ENCODE measurements at places on chromosomes 4 and X.

- no peak for DNase-seq
Observed at GRCh38 chrX:20244931-20245330, 21.8 kb downstream of the RPS6KA3 start.

DNA sequence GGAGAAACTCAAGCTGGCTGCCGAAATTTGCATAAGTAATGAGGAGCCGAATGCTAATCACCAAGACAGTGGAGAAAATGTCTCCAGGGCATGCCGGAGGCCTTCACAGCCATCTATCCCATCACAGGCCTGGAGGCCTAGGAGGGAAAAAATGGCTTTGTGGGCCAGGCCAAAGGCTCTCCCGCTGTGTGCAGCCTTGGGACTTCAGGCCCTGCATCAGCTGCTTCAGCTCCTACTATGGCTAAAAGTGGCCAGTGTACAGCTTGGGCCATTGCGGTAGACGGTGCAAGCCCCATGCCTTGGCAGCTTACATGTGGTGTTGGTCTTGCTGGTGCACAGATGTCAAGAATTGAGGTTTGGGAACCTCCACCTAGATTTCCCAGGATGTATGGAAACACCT lies 162.6 kb upstream of the FAM47A start:
- no peak for DNase-seq

DNA sequence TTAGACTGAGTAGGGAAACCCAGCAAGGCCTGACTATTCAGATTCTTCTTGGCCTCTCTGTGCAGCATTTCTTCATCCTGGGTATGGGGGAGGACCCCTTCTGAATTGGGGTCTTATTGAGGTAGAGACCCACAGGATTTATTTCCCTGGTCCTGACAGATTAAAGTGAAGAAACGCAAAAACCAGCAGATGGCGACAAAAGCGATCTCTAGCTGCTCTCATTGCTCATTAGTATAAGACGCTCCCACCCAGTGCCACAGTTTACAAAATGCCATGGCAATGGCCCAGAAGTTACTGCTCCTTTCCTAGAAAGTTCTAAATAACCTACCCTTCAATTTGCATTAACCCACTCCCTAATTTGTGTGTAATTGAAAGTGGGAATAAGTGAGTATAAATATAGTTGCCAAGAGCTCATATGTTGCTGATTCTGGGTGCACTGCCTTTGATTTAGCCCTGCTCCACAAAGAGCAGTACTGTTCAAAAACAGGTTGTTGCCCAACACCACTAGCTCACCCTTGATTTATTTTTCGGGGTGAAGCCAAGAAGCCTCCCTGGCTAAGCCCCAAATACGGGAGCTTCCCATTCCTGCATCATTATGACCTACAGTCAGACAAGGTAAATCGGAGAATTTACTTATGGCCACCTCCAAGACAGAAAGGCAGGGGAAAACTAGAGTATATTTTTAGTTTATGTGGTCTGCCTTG lies 3.7 kb upstream of the BEX4 start:
- peak; percentile 36 for DNase-seq

DNA sequence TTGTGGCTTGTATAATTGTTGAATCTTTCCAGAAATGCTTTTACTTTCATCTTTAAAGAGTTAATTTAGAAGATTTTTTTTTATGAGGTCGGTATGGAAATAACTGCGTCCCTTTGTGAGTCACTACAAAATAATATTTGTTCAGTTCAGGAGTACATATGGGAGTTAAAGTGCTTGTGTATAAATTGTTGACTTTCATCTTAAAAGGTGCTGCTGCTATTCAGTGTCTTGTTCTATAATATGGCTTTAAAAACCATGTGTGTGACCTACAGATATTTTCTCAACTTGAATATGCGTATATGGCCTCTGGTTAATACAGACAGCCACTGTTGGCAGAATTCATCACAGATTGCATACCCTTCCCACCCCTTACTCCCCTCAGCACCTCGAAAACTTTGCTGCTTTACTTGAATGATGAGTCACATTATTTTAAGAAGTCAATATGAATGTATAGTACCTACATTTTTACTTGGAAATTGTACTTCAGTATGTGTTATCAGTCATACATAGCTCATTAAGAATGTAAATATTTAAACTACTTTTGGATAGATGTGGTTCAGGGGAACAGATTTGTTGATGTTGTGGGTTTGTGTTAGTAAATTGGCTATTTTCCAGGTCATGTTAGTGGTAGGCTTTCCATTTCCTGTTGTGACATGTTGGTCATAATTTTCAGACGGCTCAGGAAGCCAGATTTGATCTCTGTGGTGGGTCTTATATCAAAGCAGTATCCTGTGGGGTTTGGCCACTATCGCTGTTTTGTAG lies 1.5 kb downstream of the CLCN3 start:
- no peak for DNase-seq

DNA sequence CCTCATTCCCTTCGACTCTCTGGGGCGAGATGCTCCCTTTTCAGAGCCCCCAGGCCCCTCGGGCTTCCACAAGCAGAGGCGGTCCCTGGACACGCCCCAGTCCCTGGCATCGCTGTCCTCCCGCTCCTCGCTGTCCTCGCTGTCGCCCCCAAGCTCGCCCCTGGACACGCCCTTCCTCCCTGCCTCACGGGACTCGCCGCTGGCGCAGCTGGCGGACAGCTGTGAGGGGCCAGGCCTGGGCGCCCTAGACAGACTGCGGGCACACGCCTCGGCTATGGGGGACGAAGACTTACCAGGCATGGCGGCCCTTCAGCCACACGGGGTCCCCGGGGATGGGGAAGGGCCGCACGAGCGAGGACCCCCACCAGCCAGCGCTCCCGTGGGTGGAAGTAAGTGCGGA lies 39.5 kb upstream of the CLCN4 start:
- no peak for DNase-seq

DNA sequence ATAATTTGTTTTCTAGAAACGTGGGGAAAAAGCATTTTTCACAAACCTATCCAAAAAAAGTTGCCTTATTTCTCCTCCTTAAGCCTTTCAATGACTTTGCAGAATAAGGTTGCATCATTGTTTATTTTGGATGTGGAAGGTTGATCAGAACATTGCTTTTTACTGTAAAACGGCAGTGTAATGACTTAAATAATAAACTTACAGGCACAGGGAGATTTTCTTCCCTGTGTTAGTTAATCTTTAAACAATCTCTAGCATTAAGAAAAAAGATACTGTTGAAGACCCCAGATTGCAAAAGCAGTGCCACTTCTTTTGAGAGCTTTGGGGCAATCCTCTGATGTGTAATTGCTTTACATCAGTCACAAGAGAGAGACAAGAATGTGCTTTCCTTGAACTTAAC lies 153.4 kb downstream of the ARX start:
- DNase-seq = no peak

GRCh38 chr4:55871299-55871800 lies 17.9 kb downstream of the EXOC1 start:
- no peak for DNase-seq

DNA sequence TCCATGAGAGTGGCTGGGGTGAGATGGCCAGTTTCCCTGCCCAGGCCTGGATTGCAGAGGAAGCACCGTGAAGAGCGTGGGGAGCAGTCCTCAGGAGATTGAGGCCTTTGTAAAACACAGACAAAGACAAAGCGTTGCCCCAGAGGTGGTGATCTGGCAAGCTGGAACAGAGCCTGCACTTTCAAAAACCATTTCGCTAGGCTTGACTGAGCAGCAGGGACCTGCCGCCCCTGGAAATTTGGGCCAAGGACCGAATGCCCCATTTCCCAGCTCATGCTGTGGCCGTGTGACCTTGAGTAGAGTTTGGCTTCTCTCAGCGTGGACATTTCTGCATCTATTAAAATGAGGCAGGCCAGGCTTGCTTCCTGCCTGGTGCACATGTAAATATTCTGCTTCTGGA lies 381.4 kb downstream of the BCOR start:
- no peak for DNase-seq

GRCh38 chrX:48715072-48715471 lies 18.5 kb downstream of the SUV39H1 start:
- no peak for DNase-seq

GRCh38 chrX:95325185-95325584 lies 1359.5 kb upstream of the DIAPH2 start:
- DNase-seq = no peak

DNA sequence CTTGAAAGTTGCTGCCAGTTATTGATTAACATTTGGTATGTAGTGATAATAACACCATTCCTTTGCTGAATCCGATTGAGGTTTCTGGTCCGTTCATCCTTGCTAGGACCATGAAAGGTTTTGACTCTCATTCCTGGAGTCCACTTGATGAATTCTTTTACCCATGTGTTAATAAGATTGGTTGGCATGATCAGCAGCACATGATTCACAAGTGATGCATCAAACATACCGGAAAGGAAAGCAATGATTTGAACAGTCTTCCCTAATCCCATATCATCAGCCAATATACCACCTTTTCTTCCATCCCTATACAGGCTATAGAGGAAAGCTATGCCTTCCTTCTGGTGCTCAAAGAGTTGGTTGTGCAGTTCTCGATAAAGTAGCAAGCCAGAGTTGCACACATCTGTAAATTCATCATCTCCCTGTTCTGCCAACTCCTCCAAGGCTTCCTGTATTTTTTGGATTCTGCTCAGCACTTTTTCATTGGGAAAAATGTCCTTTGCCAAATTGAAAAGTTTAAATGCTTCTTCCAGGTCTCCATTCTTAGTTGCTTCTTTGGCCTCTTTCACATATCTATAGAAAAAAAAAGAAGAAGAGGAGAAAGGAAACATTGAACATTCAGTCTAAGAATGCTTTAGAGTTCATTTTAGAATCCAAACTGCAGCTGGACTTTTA lies 26.7 kb downstream of the PIN4 start:
- DNase-seq = no peak

DNA sequence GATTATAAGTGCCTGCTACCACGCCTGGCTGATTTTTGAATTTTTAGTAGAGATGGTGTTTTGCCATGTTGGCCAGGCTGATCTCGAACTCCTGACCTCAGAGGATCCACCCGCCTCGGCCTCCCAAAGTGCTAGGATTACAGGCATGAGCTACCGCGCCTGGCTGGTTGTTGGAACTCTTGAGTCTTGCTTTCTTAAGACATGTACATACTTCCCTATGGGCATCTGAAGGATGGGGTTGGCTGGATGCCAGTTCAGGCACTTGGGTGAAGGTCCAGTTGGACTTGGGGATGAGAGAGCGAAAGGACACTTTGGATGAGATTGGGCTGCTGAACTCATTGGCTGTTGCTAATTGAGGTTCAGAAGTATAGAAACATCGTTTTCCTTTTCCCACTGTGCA lies 40.5 kb downstream of the ATG4A start:
- no peak for DNase-seq

GRCh38 chr4:71334465-71334882 lies 4.3 kb upstream of the SLC4A4 start:
- no peak for DNase-seq

DNA sequence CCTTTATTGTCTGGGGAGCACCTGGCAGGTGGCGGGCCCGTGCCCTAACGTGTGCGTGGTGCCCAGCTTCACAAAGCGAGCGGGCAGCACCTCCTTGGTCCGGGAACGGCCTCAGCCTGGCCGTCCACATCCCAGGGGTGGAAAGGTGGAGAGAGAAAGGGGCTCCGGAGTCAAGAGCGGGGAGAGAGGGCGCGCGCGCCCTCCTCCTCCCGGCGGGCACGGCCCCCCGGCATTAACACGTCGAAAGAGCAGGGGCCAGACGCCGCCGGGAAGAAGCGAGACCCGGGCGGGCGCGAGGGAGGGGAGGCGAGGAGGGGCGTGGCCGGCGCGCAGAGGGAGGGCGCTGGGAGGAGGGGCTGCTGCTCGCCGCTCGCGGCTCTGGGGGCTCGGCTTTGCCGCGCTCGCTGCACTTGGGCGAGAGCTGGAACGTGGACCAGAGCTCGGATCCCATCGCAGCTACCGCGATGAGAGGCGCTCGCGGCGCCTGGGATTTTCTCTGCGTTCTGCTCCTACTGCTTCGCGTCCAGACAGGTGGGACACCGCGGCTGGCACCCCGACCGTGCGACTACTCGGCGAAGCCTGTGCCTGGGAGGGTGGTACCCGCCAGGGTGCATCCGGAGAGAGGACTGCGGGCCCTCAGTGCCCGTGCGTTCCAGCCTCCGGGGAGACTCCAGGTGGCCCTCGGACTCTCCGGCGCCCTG lies at the start of gene KIT:
Gene KIT, plus strand, starts transcription at position 407 of the 701 bp plus-strand sequence. Its CDS starts 58 bp downstream, at position 465.
- DNase-seq = peak; percentile 92

GRCh38 chr4:48667148-48667547 lies 112.9 kb downstream of the FRYL start:
- no peak for DNase-seq

- no peak for DNase-seq
Observed at GRCh38 chrX:133337250-133337649, 78.0 kb downstream of the GPC4 start.

GRCh38 chr4:152064753-152065152 lies 303.9 kb upstream of the GATB start:
- no peak for DNase-seq

DNA sequence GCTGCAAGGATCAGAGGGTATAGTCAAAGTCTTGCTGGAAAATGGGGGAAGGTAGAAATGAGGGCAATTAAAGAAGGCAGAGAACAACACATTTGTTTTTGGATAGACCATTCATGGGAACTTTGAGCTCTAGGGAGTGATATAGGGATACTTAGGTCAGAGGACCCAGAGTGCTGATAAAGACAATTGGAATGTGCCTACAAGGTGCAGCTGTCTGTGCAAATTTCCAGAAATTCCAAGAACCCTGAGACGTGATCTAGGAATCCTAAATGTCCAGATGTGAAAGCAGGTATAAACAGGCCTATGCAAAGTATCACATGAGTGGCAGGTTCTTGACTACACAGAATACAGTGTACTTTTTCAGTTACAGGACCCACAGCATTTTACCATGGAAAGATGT lies 24.2 kb downstream of the FNIP2 start:
- no peak for DNase-seq

GRCh38 chr4:19259920-19260319 lies 991.8 kb upstream of the SLIT2 start:
- DNase-seq = no peak

- DNase-seq = no peak
Observed at GRCh38 chr4:1462768-1463075, 56.5 kb upstream of the NKX1-1 start.

DNA sequence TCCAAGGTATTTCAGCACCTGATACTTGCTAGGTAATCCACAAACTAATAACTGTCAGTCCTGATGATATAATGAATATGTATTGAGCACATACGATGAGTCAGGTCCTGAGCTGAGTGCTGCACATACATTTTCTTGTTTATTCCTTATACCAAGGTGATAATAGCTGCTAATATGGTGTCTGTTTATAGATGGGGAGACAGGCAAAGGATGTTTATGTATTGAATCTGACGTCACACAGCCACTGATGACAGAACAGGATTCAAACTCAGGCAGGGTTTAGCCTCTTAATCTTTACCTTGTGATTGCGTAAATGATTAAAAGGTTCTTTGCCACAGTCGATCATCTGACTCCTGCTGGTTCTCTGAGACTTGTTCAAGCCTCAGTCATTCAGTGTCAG lies 609.9 kb upstream of the CPEB2 start:
- no peak for DNase-seq

DNA sequence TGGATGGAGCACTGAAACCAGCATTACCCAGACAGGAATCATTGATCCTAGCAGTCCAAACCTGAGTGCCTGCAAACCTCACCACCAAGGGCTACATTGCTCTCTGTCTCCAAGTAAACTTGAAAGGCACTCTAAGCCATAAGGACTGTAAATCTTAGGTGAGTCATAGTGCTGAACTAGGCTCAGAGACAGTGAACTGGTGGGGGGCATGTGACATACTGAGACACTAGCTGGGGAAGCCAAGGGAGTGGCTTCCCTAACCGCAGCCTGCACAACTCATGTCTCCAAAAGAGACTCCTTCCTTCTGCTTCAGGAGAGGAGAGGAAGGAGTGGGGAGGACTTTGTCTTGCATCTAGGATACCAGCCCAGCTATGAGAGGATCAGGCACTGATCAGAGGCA lies 235.5 kb upstream of the ACTRT1 start:
- no peak for DNase-seq

- no peak for DNase-seq
Observed at GRCh38 chr4:185282968-185283367, 73.6 kb downstream of the SNX25 start.

All from nephron progenitor cell (in vitro differentiated cells).